ENCODE measurements at places on chromosomes 16 and 17.

- no peak for DNase-seq
Observed at GRCh38 chr17:5672815-5673430, 88.6 kb upstream of the NLRP1 start.

DNA sequence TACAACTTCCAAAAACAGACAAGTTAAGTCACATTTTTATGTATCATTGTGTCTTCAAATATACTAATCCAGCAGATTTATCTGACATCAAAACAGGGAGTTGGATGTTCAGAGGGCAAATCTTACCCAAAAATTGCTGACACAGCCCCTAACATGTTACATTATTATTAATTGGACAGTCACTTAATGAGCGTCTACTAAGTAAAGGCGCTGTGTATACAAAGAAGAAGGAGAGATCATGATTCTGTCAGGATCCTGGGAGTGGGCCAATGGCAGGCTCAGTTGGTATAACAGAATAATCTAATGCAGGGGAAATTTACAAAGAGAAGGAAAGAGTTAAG is 18.4 kb upstream of the CD300E start:
- DNase-seq = no peak

- DNase-seq = peak; percentile 75
Observed at GRCh38 chr17:27760069-27760885, 40.1 kb downstream of the NOS2 start.

DNA sequence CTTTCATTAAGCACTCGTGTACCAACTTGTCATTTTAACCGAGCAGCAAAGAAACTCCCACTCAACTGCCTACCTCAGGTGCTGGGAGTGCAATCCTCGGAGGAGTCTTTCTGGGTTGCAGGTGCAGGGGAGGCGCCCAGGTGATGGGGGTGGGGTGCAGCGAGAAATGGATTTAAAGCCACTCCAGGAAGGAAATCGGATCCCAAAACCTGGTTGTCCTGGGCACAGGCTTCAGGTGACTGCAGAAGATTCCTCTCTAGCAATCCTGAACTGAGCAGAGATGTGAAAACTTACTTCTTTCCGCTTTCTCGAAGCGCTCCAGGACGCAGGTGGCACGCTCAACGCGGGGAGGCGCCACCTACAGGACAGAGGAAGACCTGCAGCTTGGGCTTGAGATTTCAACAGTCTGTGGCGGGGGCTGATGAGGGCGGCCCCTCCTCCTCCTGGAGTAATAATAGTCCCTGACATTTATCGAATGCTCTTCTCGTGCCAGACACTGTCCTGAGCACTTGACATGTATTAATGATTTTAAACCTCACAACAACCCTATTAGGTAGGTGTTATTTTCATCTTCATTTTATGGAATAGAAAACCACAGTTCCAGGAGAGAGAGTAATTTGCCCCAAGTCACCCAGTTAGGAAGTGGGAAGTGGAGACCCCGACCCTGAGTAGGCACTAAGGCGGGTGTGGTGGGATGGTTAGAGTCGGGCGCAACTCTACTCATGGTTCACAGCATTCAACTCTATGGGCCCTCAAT is 27.2 kb upstream of the SKAP1 start:
- peak; percentile 42 for DNase-seq

- no peak for DNase-seq
Observed at GRCh38 chr17:36546418-36547093, 1.8 kb downstream of the GGNBP2 start.

DNA sequence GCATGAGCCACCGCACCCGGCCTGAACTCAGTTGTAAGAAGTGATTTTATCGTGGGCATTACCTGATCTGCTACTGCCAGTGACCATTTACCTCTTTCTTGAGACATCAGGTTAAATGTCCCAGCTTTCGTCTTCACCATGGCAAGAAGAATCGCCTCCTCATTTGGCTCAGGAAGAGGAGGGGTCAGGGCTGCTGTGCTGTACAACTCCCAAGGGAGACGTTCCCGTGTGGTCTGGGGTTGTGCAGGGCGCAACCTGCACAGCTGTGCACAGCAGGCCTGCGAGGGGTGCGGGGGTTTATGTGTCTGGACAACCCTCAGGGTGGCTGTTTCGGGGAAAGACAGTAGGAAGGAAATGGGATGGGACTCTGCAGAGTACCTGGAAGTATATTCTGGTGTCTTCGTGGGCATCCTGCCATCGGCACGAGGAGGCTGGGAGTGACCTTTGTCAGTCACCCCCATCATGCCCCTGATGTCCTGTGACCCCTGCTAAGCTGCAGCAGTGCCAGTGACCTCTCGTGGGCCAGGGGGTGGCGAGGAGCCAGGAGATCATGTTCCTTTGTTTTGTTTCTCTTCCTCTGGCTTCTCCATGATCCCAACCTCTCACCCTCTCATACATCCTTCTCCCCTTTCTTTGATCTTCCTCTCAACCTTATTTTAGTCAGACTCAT is 27.3 kb downstream of the CIBAR2 start:
- DNase-seq = no peak

GRCh38 chr16:20916942-20917341 is 16.4 kb downstream of the LYRM1 start:
- DNase-seq = no peak

DNA sequence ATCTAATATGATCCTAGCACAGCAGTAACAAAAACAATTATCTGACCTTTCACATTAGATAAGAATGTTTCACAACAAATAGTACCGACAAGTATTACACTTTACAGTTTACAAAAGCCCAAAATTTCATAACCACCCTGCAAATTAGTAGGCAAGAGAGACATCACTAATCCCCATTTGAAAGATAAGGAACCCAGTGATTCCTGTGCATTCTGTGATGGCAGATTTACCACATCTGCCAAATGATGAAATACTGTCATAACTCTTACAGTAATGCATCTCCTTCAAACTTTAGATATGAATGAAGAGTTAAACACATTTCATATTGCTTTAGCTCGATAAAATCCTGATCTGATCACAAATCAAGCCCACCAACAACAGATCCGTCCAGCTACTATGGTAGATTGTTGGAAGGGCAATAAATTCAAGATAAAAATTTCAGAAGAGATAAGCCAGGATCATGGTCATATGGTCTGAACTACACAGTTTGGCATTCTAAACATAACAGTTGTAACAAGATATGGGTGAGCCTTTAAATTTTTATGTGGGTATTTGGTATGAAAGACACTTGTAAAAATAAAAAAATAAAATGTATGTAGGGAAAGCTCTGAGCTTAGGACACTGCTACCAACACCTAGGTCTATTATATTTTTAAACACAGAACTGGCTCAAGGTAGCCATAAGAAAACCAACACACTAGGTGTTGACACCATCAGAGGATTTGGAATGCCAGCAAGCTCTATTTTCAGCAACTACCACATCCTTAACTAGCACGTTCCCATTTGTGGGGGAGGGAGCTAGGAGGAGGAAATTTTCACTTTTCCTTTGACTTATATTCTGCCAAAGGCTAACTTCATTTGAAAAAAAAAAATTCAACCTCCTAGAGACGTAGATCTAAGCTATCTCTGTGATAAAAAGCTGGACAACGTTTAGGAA is 9.3 kb downstream of the YWHAE start:
- DNase-seq = no peak

DNA sequence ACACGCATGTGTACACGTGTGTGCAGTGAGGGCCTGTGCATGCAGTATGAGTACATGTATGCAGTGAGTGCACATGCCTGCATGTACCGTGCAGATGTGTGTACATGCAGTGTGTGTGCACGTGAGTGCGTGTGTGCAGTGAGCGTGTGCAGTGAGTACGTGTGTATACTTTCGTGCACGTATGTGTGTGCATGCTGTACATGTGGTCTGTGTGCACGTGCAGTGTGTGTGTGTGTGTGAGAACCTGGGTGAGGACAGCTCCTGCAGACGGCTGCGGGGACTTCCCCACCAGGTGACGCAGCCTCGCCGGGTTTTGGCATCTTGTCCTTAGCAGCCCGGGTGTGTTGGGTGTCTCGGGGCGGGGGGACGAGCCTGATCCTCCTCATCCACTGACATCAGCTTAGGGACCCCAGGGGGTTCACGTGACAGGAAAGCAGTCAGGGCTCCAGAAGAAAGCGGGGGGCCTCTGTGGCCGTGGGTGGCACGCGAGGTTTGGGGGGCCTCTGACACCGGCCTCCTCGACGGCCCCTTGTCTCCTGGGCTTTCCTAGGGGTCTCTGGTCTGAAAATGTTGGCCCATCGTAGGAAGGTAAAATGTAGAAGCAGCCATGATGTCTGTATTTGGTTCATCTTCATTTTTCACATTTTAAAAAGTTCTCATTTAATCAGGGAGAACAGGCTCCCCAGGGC is 119.6 kb upstream of the ZNF750 start:
- no peak for DNase-seq

- no peak for DNase-seq
Observed at GRCh38 chr16:57588831-57589230, 39.6 kb upstream of the ADGRG1 start.

- DNase-seq = no peak
Observed at GRCh38 chr16:66853261-66854139, 9.3 kb downstream of the CA7 start.

DNA sequence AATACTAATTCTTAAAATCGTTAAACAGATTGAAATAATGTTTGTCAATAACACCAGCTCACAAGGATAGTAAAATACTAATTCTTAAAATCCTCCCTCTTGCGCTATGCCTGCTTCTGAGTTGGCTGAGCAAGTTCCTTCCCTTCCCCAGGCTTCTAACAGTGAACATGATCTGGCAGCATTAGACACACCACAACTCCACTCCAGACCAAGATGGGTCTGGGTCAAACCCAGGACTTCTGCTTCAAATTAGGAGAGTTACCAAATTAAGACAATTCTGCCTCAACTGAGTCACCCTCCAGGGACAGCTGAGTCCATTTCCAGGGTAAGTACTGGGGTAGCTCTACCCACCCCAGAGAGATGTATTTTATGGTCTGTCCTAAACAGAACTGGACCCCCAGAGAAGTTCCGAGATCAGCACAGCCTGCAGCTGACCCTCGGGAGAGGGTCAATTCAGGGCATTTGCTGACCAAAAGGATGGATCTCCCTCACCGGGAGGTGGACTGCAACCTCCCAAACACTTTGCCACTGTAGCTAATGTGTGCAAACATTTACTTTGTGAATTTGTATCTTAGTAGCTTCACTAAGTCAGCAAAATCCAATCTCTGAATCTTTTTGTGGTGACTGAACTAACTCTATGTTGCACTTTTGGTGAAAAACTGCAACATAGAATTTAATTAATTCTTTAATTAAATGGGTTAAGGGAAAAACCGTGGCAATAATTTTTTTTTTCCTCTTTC is 48.8 kb downstream of the ADCY9 start:
- DNase-seq = no peak

DNA sequence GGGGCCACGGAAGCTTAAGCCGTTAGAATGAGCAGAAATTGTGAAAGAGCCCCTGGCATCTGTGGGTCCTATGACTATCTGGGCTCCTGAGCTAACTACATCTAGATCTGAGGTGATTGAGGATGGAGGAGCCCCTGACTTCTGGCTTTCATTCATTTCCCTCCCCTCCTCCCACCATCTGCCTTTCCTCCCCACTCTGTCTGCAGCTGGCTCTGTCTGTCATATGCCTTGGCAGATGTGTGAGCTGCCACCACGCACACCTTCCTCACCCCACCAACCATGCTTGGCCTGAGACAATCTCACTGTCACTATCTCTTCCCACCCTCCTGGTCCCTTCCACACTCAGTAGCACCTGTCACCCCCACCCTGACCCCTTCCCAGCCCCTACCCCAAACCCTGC is 5.1 kb downstream of the CD300E start:
- no peak for DNase-seq

DNA sequence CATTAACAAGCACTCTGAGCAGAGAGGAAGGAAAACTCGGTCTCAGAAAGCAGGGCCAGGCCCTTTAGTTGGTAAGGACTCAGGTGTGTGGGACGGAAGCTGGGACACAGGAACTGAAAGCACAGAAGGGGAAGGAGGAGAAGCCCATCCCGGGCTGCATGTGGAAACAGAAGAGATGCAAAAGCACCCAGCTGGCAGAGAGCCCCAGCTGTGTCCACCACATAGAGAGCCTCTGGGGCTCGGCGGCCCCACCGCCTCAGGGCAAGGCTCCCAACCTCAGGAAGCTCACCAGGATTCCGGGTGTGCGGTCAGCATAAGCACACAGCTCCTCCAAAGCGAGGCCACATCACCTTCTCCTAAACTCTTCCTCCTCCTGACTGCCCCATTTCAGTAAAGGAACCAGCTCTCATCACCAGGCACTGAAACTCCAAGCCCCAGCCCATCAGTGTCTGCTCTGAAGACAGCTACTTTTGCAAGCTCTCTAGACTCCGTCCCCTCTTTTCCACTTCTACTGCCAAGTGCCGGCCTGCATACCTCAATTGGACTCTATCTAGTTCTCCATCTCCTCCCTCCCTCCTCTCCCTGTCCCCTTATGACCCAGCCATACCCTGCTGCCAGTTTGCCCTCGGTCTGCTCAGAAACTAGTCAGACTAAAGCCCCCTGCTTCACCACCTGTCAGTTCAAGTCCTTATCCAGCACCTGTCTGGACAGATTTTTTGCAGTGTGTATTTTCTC is 6.0 kb downstream of the ST3GAL2 start:
- no peak for DNase-seq

DNA sequence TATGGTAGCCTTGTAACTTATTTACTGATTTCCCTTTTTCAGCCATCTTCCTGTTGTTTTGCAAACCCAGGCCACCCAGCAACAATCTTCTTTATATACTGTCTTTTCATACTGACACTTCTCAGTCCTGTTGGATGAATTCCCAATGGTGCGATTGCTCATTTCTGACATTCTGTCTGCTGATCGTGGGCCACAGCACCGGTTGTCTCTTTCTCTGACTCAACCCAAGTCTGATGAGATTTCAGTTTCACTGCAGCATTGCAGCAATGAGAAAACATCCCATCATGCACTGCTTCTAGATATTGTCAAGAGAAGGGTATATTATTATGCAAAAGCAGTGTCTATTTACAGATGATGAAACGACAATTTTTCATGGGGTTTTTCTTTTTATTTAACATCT is 349.2 kb upstream of the HSBP1 start:
- no peak for DNase-seq

DNA sequence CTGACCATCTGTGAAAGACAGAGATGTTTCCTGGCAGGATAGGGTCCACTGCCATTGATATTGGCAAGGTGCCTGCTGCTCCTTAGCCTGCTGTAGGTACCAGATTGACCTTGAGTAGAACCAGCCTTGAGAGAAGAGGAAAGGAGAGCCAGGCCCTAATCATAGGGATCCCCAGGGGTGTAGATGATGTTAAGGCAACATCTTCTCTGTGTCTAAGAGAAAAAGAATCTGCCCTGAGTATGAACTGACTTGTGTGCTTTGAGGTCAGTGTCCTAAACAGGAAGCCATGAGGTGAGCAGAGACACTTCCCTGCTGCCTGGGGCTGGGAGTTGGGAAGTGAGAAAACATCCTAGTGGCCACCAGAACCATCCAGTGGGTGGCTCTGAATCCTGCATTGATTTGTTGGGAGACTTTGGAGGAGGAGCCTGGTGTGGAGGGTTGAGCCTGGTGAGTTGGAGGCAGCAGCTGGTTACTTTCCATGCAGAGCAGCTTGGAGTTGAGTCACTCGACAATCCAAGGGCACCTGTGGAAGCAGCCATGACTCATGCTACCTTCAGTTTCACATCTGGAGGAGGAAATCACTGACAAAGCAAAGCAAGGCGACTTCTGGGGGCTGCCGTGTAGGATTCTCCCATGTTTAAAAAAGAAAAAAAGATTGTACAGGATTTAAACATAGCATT is 47.8 kb downstream of the BMERB1 start:
- no peak for DNase-seq

GRCh38 chr17:21016826-21017225 is 26.0 kb downstream of the USP22 start:
- DNase-seq = no peak
